ENCODE measurements at places on chromosomes 7 and 10. TPM values are rescaled to one million over a fixed set of nuclear protein-coding genes. Genes with fewer than 3 reads are reported as not detected.

CDH23 gene
- total RNA-seq: 13.3 TPM

STEAP1 gene
- total RNA-seq: 6.5 TPM

DNA sequence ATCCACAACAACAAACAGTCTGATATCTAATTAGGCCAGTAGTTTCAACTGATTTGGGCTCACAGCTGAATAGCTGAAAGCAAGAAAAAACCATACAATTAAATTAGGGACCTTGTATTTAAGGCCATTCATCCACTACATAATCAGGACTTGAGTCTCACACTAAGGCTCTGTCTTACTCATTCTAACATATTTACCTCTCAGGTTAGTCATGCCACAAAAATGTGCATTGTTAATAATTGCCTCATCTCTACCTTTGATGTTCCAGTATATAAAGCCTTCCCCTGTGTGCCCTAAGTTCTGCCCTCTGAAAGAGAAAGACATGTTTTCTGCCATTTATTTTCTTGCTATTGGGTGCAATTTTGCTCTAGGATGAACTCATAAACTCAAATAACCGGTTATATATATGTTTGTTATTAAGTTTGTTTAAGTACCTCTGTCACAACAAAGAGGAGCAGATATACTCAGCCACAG lies 5.3 kb upstream of the C1GALT1 start:
- DNase-seq: peak; percentile 14
- H3K27ac ChIP-seq: peak overlapping the region; percentile 87
- no peaks in the 10 kb centered on the region for H3K27me3 ChIP-seq
- H3K36me3 ChIP-seq: no peaks in the 10 kb centered on the region
- H3K4me3 ChIP-seq: peak overlapping the region; percentile 3

GRCh38 chr10:84545651-84546050 lies 217.3 kb downstream of the CCSER2 start:
- no peaks in the 10 kb centered on the region for H3K4me1 ChIP-seq
- DNase-seq: no peak
- no peaks in the 10 kb centered on the region for H3K36me3 ChIP-seq
- no peak overlapping the region for H3K4me3 ChIP-seq

DNA sequence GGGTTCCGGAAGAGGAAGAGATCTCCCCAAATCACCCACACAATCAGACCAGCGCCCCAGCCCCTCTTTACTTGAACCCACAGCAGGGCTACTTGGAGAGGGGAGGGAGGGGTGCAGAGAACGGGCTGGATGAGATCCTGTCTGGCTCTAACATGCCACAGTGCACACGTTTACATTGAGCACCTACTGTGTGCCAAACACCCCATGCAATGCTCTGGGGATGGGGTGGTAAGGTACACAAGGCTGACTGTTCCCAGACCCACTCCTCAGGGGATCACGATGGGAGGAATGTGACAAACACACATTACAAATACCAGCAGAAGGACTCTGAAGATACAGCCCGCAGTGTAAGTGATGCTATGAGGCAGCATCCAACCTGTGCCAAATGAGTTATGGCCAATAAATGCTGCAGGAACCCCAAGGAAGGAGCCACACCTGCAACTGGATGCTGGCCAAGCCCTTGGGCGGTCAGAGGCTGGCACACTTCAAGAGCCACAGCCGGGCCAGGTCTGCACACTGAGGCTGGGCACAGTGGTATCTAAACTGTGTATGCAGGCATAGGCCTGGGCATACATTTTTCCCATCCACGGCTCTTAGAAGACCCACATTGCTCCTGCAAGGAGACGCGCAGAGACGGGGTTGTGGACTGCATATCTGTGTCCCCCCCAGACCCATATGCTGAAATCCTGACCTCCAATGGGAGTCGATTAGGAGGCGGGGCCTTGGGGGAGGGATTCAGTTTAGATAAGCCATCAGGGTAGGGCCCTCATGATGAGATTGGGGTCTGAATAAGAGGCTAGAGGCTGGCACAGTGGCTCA lies 6.4 kb downstream of the SPOCK2 start:
- no peaks in the 10 kb centered on the region for H3K27me3 ChIP-seq
- no peaks in the 10 kb centered on the region for H3K36me3 ChIP-seq
- peaks cover 57% of the 10 kb centered on the region for H3K4me1 ChIP-seq
- peak overlapping the region; percentile 25 for H3K4me3 ChIP-seq
- H3K27ac ChIP-seq: peak overlapping the region; percentile 86

Data from PC-9 (cell line).